Right forelimb (tissue), 1 donor: ENCODE measurements at places on chromosomes 6 and 20.

GRCh38 chr6:70666706-70667105 is 977 bp upstream of the SMAP1 start:
- no peak for DNase-seq

DNA sequence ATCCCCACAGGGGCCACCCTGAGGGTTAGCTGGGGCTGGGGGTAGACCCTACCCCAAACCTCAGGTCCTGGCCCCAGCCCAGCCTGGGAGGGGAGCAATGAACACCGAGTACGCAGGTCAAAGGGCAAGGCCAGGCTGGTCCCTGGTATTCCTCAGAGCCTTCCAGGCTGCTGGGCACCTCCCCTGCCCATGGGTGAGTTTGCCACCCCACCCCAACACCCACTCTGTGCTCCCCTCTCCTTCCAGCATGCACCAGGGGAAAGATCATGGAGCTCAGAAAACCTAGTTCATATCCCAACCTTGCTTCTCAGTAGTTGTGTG is 103.9 kb upstream of the FOXP4 start:
- DNase-seq, result no peak

GRCh38 chr6:106702451-106703110 is 73.2 kb downstream of the QRSL1 start:
- no peak for DNase-seq

- no peak for DNase-seq
Measured at GRCh38 chr6:10375391-10375969, 39.4 kb downstream of the TFAP2A start.

DNA sequence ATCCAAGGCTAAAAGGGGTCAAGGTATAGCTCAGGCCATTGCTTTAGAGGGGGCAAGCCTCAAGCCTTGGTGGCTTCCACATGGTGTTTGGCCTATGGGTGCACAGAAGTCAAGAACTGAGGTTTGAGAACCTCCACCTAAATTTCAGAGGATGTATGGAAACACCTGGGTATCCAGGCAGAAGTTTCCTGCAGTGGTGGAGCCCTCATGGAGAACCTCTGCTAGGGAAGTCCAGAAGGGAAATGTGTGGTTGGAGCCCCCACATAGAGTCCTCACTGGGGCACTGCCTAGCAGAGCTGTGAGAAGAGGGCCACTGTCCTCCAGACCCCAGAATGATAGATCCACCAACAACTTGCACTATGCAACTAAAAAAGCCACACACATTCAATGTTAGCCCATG is 678.7 kb upstream of the ADGRB3 start:
- DNase-seq, result no peak

DNA sequence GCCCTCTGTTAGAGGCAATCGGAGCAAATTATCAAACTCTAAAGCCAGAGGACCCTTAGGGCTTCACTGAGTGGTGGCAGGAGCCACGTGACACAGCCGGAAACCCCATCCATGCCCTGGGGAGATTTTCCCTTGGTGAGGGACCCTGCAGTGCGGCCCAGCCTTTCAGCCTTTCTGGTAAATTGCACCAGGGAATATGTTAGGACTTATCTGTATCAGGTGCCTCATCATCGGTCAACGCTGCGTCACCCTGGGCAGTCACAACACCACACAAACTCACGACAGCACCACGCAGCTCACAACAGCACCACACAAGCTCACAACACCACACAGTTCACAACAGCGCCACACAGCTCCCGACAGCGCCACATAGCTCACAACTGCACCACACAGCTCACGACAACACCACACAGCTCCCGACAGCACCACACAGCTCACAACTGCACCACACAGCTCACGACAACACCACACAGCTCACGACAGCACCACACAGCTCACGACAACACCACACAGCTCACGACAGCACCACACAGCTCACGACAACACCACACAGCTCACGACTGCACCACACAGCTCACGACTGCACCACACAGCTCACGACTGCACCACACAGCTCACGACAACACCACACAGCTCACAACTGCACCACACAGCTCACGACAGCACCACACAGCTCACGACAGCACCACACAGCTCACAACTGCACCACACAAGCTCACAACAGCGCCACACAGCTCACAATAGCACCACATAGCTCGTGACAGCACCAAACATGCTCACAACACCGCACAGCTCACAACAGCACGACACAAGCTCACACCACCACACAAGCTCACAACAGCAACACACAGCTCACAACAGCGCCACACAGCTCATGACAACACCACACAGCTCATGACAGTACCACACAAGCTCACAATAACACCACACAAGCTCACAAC is 199.0 kb downstream of the DLL1 start:
- DNase-seq, result peak; percentile 16
